Amniotic epithelial cell (primary cell): ENCODE measurements at places on chromosomes 7 and 10.

DNA sequence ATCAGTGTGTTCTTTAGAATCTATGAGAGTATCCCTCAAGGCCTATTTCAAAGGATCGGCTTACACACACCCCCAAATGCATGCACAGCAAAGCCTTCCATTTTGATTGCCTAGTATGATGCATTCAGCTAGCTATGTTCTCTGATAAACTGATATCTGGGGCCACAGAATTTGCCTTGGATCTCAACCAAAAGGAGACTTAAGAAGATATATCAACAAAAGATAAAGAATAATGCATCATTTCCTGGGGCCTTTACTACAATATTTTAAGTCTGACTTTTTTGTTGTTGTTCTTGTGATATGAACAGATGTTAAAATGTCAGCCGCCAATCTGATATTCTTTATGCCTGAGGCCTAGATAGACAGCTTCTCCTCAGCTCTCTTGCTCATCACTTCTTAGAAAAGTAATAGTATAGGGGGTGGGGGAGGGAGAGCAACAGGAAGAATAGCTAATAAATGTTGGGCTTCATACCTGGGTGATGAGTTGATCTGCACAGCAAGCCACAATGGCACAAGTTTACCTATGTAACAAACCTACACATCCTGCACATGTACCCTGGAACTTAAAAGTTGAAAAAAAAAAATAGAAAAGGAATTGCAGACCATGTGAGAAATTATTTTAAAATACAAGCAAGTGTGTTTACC lies 792.9 kb upstream of the GHITM start:
- peak; percentile 94 for DNase-seq

DNA sequence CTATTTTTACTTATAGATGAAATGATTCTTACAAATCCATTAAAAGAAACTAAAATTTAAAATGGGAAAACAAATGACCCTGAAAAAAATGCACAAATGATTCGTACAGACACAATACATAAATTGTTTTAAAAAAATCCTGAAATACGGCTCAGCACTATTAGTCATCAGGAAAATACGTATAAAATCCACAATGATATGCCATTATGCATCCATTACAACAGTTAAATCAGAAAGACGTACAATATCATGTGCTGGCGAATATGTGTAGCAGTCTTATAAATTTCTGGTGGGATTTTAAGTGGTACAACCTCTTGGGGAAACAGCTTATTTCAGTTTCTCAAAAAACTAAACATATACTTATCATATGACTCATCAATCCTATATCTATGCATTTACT lies 600.1 kb upstream of the STEAP1 start:
- DNase-seq = no peak

GRCh38 chr7:28726555-28726954 lies 231.6 kb downstream of the TRIL start:
- DNase-seq = no peak

- DNase-seq = peak; percentile 47
Observed at GRCh38 chr10:77463967-77464745, 173.5 kb downstream of the KCNMA1 start.

DNA sequence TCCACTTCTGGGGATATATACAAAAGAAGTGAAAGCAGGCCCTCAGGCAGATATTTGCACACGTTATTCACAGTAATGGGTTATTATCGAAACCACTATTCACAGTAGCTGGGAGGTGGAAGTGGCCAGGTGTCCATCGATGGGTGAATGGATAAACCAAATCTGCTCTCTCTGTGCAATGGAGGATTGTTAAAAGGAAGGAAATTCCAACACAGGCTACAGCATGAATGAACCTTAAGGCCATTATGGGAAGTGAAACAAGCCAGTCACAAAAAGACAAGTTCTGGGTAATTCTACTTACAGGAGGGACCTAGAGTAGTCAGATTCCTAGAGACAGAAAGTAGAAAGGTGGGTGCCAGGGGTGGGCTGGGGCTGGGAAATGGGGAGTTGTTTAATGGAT lies 48.5 kb upstream of the BHLHA15 start:
- DNase-seq = no peak

DNA sequence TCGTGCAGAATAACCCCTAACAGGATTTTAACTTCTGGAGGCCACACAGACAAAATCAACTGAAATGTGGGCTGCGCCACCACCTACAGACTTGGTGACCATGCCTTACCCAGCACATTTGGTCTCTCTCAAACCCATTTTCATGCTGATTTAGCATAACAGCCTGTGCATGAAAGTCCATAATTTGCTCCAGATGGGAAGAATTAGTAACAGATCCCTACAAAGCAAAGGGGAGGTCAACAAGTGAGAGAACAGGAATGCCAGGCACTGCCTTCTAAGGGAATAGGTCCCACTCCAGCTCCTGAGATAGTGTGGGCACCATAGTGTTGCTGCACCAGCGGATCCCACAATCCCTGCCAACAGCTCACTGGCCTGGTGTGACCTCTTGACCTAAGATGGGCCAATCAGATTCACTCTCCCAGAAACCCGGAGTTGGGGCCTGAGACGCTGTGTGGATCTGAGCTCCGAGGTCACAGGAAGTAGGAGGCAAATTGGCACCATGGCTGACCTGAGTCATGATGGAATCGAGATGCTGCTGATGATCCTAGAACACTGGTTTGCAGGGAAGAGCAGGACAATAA lies 32.4 kb downstream of the SLIT1 start:
- no peak for DNase-seq

- DNase-seq = peak; percentile 49
Observed at GRCh38 chr10:110074758-110075671, 67.2 kb downstream of the ADD3 start.

GRCh38 chr10:74243067-74243466 lies 92.0 kb downstream of the ADK start:
- DNase-seq = no peak
